Anterior cingulate cortex (tissue), 58 donors: ENCODE measurements at places on chromosomes 2 and 18.

DNA sequence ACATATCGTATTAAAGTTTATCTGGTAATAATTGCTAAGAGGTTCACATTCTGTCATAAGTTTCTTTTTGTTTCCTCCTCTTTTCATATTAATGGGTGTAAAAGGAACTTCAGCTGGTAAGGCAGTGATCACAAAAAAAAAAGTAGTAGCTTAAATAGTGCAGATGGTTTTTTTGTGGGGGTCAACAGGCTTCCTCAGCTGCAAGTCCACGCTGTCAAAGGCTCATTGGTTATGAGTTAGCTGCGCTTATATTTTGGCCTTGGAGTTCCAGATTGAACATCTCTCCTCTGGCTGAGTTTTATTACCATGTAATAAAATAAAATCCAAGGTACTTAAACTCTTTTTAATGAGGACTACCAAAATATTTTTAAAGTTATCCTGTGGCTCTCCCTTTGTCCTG is 277.0 kb upstream of the ZEB2 start:
- DNase-seq: no peak

DNA sequence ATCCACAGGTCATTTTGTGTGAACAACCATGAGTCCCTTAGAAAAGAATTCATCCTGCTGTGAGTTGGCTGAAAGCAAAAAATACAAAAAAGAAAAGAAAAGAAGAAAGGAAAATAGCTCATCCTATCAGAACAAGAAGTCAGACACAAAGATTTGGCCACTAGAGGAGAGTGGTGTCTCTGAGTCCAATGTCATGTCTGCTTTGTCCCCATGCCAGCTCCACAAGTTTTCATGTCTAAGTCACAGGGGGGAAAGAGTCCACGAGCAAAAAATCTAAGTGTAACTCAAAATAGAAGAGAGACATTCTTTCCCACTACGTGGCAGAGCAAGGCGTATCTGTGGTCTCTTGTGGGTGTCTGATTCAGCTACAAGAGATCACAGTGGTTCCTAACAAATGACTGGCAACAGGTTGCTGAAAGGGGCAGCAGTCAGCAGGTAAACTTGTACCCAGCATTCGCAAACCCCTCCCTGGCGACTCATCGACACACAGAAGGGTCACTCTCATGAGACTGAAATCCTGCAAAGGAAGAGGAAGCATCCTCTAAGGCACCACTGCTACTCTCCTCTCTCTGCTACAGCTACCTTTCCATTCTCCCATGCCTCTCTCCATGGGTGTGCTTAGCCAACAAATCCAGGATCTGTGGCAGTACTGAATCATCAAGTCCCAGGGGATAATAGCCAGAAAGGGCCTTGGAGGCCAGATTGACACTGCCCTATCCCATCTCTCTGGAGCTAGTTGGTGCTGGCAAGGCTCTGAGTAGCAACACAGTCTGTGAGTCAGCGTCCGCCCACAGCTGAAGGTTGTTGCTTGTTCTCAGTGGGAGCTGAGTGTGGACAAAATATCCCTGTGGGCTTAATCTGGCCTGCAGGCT is 123.0 kb upstream of the SLC39A10 start:
- DNase-seq: no peak

- DNase-seq: no peak
These were observed 69.6 kb downstream of the THNSL2 start for GRCh38 chr2:88239781-88240180.

- DNase-seq: no peak
These were observed 263.6 kb downstream of the SS18 start for GRCh38 chr18:25826823-25827222.

DNA sequence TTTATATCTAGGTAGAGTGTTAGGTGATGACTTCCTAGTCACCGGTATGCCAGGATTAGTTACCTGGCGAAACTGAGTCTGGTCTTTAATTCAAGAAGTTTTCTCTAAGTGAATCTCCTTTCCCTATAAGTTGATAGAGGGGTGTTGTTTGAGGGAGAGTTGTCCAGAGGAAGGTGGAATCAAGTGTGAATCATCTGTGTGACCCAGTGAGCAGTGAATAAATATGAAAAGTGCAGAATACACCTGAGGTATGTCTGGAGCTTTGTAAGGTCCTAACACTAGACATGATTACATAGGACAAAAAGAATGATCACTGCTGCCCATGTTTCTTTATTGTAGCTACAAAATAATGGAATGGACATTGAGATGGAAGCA is 11.2 kb downstream of the POU3F3 start:
- no peak for DNase-seq

- DNase-seq: no peak
These were observed 108.2 kb downstream of the GAREM1 start for GRCh38 chr18:32362484-32362883.

DNA sequence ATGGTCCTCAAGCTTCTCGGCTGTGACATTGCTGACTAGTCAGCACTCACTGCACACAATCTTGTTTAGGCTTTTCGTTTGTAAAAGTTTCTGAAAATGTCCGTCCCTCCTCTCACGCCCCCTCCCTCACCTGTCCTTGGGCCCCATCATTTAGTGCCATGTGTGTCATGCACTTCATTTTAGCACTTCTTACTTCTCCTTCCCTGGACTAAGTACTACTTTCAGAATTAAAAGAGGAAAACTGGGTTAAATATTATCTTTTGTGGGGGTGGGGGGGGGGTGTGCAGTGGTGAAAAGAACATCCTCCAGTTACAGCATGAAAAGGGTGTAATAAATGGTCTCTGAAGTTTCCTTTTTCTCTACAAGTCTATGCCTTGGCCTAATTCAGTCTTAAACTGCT is 182.0 kb upstream of the SP5 start:
- DNase-seq: no peak

DNA sequence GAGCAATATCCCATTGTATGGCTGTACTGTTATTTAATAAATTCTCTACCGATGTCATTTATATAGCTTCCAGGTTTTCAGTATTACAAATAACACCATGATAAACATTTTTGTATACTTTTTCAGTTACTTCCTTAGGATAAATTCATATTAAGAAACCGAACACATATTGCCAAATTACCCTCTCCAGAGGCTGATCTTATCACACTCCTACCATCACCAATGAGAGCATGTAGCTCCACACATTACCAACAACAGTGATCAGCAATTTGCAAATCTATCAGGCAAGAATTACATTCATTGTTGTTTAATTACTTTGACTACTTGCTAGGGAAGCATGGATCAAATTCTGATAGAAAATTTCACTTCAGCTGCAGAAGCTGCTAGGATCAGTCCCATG is 5.8 kb upstream of the NDUFV2 start:
- no peak for DNase-seq

GRCh38 chr18:25639596-25639995 is 287.6 kb upstream of the ZNF521 start:
- no peak for DNase-seq
